ENCODE measurements at places on chromosomes 16 and 17.

GRCh38 chr17:83128306-83129240 is 49.2 kb downstream of the METRNL start:
- no peak for DNase-seq

- DNase-seq: no peak
Measured at GRCh38 chr17:73974536-73974935, 228.9 kb upstream of the RPL38 start.

GRCh38 chr17:37100231-37100630 is 151.5 kb downstream of the AATF start:
- DNase-seq: no peak

- no peak for DNase-seq
Measured at GRCh38 chr17:43988301-43988700, 16.1 kb upstream of the NAGS start.

DNA sequence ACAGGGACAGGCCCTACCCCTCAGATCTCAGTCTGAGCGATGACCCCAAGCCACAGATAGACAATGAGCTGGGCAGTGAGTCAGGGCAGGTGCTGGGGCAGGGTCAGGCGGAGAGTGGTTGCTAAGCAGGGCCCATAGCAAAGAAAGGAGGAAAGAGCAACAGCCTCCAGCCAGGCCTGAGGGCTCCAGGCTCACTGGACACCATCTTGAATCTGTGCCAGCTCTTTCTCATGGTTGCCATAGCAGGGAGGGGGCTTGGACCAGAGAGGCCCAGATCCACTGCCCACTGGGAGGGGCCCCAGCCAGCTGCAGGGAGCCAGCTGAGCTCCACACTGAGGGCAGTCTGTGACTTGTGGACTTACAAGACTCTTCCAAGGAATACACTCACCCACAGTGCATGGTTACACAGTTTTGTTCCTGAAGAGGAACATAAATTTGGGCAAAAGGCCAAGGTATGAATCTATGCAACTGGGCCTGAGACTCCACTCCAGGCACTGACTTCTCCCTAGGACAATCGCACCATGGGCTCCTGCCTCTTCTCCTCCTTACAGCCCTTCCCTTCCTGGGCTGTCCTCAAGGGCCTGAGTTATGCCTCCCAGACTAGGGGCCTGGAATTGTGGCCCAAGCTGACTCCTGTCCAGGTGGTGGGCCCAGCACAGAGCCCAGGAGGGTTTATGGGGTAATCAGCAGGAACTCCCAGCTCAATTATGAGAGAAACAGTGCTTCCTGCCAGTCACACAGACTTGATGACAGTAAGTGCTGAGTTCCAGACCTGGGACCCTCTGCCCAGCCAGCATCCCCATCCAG is 59.9 kb downstream of the BEAN1 start:
- DNase-seq: no peak

- DNase-seq: no peak
Measured at GRCh38 chr17:2963332-2964027, 99.9 kb downstream of the OR1D5 start.

- DNase-seq: no peak
Measured at GRCh38 chr17:69508814-69509213, 94.3 kb downstream of the MAP2K6 start.

DNA sequence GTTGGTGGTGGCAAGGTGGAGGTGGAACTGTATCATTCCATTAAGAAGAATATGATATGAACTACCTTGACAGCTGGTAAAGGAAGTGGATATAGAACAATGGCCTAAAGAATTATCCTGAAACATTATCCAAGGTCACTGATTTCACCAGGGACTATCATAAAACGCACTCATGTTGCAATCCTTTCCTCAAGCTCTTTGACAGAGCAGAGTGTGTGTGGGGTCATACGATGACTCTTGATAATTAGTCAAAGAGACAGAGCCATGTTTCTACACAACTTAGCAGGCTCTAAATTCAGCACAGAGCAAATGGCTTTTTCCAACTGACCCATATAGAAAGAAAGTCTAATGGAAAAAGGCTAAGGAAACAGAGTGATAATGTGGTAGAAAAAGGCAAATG is 126.4 kb upstream of the ANKFN1 start:
- no peak for DNase-seq

GRCh38 chr17:72954579-72954978 is 137.9 kb downstream of the SLC39A11 start:
- DNase-seq: no peak

DNA sequence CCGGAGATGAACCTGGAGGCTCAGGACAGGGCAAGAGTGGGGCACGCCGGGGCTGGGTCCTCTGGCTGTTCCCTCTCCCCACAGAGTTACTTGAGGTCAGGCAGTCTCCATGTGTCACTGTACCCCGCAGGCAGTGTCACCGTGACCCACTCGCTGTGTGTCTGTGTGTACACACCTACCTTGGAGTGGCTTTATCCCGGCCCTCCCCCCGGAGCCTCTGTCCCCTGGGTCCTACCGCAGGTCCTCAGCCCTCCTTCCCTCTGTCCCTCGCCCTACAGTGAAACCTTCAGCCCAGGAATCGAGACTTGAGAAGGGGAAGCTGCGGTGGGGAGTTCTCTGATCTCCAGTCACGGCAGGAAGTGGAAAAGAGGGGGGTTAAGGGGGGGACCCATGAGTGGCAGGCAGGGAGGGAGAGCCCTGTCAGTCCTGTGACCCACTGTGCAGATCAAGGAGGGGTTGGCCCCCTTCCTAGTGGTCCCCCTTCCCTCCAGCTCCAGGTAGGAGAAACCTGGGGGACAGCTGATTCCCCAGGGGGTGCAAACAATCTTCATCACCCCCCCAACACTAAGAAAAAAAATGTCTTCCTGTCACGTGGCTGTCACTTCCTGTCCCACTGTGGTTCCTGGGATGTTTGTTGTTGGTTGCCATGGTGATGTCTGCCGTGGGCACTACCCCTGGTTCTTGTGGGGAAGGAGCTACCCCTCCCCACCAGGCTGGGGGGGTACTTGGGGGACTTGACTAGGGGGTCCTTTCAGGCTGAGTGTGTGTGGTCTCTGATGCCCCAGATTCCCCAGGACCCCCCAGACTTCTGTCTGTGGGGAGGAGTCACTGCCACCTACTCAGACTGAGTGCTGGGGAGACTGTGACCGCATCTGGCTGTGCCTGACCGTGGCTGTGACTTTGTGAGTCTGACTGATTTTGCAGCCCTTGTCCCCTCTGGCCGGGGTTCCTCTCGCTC is 13.7 kb downstream of the RARA start:
- DNase-seq: no peak

- DNase-seq: no peak
Measured at GRCh38 chr16:26672206-26672605, 394.5 kb upstream of the C16orf82 start.

DNA sequence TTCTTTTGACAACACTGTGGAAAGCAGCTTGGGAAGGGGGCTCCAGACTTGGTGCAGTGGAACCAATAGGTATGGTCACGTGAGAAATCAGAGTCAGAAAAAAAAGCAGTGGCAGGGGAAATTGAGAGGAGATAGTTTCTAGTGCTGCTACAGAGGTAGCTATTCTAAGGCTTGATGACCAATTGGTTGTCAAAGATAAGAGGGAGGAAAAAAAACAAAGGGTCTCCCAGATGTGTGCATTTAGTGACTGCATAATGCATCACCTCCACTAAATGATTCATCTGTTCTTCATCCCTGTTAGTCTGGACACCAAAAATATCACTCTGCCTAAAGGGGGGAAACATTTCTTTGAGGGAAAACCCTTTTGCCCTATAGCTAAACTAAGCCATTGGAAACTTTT is 56.5 kb downstream of the PIGL start:
- no peak for DNase-seq

DNA sequence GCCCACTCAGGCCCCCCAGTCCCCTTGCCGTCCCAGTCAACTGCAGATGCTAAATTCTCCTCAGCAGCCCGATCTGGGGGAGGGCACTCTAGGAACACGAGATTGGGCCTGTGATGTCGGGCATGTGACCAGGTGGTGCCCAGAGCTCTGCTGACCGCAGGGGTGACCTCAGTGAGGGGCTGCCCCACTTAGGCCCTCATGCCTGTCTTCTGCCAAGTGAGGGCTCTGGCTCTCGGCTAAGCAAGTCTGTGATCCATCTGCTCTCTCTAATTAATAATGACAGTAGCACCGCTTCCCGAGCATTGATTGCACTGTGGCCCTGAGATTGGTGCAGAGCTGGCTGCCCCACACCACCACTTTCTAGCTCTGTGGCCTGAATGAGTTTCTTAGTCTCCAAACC is 138.8 kb downstream of the MRM1 start:
- no peak for DNase-seq

- no peak for DNase-seq
Measured at GRCh38 chr16:6068063-6068462, 970.5 kb upstream of the EEF2KMT start.

- no peak for DNase-seq
Measured at GRCh38 chr17:55816532-55817396, 65.9 kb downstream of the PCTP start.
